NCI-H69 (cell line): ENCODE measurements at places on chromosomes 6 and 20.

DNA sequence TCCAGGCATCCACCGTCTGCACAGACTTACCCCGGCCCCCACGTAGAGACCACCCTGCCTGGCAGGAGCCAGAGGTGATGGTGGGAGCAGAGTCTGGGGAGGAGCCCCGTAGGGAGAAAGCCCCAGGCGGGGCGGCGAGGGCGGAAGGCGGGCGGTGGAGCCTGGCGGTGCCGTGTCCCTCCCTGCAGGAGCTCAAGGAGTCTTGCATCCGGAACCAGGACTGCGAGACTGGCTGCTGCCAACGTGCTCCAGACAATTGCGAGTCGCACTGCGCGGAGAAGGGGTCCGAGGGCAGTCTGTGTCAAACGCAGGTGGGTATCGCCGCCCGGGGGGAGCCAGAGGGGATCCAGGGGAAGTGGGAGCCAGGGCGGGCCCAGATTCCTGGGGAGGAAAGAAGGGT, 6.0 kb downstream of the CLPSL1 start:
- DNase-seq, result peak; percentile 43

- DNase-seq, result no peak
Observed at GRCh38 chr6:155440398-155441111, 15.1 kb downstream of the NOX3 start.

GRCh38 chr20:34220561-34220960, 20.7 kb upstream of the ASIP start:
- peak; percentile 16 for DNase-seq

GRCh38 chr6:10268611-10269310, 146.1 kb downstream of the TFAP2A start:
- DNase-seq, result peak; percentile 89

DNA sequence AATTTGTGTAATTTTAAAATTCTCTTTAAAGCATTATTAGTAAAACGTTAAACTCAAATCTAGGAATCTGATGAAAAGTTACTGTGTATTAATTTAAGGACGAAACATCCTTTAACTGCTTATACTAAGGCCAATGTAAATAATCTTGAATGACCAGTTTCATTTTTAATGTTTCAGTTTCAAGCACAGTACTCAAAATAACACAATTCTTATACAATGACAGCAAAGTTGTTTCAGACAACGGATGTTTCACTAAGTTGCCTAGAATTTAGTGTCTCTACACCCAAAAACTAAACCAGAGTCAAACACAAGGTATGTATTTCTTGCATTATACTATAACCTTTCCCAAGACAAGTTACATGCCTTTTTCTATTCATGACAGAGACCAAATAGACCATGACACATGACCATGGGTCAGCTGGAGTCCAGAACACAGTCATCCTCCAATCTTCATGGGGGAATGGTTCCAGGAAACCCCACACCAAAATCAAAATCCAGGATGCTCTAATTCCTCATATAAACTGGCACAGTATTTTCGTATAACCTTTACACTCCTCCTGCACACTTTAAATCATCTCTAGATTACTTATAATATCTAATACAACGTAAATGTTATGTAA, 7.7 kb downstream of the PHIP start:
- DNase-seq, result peak; percentile 31

GRCh38 chr6:105091140-105091829, 88.5 kb downstream of the POPDC3 start:
- DNase-seq, result no peak

DNA sequence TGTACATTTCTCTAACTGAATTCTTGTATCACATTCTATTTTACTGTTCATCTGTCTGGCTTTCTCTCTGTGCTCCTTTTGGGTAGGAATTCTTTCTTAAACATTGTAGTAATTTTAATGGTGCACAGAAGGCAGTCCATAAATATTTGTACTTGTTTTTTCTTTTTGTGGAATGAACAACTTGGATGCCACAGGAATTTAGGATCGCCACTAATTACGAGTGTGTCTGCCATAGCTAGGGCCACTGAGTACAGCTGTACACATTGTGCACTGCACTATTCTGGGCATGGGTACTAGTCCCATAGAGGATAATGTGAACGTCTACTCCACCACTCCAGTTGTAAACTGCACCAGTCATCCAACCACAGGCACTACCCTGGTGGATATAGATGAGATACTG, 39.3 kb upstream of the TMEM200A start:
- no peak for DNase-seq

DNA sequence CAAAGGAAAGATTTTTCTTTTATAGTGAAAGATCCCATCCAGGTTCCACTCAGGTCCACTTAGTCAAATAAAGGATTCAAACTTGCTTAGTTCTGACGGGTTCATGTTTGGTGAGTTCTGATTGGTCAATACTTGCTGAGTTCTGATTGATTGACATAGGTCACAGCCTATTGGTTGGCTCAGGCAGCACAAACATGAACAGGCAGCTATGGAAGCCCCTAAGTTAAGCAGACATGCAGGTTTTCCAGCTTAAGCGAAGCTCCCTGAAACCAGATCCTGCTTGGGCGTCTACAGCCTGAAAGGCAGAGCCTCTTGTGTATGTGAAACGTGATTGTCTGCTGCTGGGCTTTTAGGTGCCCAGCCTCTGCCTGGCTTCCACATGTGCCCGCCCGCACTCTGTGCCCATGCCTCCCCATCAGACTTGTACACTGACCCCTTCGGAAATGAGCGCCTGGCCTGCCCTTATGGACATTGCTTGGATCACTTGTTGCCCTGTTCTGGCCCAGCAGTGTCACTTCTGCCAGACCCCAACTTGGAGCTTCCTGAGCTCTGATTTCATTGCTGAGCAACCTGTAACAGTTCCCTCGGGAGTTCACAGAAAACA, 45.4 kb upstream of the ECI2 start:
- peak; percentile 24 for DNase-seq

DNA sequence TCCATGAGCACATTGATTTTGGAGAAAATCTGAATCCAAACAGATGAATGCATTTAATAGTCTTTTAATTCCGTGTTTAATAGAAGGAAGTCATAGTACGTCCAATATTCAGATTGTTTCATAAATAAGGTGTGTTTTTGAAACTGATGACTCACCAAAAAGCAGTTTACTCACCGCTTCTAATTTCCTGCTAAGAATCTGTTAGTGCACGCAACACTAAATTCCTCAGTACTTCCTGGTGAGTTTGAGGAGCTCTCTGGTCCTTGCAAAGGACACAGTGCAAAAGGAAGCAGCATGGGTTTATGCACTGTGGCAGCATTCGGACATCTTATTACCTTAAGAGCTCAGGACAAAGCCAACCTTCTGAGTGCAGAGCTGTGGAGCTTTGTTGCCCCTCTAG, 2.3 kb upstream of the ADGRF1 start:
- peak; percentile 35 for DNase-seq

- peak; percentile 80 for DNase-seq
Observed at GRCh38 chr20:47989957-47990356, 204.7 kb upstream of the SULF2 start.

DNA sequence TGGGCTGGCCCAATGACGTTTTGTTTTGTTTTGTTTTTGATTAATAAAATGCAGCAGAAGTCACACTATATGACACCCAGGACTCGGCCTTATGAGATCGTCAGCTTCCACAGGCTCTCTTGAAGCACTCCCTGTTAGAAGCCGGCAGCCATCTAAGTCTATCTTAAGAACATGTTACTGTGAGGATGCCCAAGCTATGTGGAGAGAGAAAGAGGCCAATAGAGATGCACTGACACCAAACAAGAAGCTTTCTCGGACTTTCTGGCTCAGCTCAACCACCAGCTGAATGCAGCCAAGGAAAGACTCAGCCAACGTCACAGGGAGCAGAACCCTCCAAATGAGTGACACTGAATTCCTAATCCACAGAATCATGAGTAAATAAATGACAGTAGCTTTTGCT, 14.0 kb downstream of the SGK1 start:
- no peak for DNase-seq

DNA sequence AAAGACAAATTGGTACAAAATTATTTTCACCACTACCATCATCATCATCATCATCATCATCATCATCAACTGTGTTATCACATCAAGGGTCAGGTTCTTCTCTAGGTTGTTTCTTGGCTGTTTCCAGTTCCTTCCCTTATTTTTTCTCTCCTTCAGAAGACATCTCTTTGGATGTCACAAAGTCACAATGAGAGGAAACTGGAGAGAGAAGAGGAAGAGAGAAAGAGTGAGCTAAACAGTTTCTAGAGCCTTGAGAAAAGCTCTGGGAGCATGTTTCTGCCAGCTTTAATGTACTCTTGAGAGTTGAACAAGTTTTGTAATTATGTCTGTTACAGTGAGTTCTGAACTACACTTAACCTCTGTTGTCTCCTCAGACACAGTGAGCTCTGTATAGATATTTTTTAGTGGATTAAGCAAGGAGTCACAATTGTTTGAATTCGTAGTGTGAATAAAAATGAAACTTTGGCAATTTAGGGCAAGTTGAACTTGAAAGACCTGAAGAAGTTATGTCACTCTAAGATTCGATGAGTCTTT, 123.0 kb upstream of the AKIRIN2 start:
- no peak for DNase-seq

- no peak for DNase-seq
Observed at GRCh38 chr20:29298759-29299613, 1958.5 kb upstream of the DEFB115 start.

DNA sequence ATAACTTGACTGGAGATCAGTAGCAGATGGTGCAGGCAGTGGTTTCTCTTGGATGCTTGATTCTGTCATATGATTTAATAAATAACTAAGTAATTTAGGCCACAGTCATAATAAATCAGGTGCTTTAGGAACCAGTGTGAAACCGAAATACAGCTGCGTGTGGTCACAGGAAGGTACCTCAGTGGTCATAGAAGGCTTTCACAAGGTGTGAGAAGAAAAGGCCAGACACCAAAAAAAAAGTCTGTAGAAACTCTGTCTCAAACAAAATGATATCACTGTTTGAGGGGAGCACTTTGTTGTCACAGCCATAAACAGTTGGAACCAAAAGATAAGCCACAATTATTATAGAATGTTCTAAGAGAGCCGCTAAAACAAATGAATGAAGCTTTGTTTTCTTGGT, 56.5 kb downstream of the ARMC2 start:
- peak; percentile 37 for DNase-seq

DNA sequence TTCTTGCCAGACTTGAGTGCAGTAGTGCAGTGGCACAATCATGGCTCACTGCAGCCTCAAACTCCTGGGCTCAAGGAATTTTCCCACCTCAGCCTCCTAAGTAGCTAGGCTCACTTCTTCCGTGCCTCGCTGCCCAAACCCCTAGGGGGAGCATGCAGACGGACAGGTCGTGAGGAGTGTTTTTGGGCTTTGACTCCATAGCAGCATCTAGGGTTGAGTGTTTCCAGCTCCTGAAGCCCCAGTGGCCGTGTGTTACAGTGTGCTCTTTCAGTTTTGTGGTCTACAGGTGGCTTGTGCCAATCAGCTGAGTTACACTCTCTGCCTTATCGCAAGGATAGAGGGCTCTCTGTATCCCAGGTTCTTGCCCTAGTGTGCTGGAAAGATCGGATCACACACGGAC, 33.4 kb downstream of the NCOA3 start:
- peak; percentile 2 for DNase-seq

DNA sequence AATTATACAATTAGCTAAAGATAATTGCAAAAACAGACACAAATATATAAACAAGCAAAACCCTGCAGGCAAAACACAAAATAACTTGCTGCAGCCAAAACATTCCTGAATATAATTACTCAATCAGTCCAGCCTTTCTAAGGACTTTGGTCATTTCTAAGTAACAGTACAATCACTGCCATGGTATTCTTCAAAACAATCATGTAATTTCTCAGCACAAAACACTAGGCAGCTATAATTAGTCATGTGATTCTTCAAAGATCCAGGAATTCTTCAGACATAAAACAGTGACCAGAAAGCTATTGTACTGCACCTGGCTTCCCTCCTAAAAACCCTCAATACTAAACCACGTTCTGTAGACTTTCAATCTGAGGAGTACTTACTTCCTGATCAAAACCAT, 881.1 kb downstream of the EPHA7 start:
- peak; percentile 40 for DNase-seq

DNA sequence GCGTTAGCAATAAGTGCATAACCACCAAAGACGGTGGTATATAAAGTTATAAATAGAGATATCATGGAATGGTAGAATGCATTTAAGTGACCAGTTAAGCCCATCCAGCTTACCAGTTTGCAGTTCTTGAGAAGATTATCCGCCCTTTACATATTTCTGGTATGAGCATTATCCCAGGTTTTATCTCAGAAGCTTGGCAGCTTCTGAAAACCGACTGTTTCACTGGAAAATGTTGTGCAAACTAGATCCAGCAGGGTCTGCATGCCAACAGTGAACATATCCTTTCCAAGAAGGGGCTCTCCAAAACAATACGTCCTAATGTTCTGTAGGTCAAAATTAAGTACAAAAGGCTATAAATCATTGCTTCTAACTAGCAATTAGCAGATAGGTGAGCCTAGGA, 29.5 kb upstream of the SHLD1 start:
- peak; percentile 57 for DNase-seq

- DNase-seq, result peak; percentile 3
Observed at GRCh38 chr6:110816677-110817076, 1.4 kb upstream of the CDK19 start.

DNA sequence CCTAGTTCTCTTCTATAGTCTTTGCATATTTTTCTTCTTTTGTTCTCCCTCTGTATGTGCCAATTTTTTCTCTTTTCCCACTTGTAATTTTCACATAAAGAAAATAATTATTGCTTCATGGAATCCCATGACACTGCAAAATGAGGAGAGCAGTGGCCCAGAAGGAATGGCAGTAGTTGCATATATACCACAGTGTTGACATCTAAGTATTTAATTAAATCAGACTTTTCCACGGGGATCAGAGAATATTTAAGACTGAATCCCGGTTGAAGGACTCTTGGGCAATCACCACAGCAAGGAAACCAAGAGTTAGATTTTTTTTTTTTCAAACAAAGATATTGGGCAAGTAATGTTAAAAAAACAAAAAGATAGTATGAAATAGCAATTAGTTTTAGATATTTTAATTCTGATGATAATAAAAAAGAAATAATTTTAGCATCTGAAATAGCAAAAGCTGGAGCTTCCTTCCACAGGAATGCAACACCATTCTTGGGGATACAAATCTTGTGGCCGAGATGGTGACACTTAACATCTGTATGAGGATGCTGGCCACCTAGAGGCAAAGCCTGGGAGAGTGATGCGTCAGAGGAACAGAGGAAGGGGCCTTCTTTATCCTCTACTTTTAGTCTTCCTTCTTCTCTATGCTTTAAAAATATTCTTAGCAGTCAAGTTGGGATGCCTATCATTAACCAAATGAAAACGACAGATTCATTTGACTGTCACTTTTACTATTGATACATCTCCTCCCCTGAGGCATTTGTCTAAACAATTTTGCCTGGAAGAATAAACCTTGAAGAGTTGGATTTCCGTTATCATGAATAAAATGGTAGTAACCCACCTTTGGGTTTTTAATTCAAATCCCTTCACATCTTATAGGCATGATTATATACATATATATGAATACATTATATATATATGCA, 356.2 kb downstream of the GJA1 start:
- no peak for DNase-seq
